ENCODE measurements at places on chromosomes 2 and 18.

- no peak for DNase-seq
These were observed 700.1 kb upstream of the CHAC2 start for GRCh38 chr2:53067533-53067932.

DNA sequence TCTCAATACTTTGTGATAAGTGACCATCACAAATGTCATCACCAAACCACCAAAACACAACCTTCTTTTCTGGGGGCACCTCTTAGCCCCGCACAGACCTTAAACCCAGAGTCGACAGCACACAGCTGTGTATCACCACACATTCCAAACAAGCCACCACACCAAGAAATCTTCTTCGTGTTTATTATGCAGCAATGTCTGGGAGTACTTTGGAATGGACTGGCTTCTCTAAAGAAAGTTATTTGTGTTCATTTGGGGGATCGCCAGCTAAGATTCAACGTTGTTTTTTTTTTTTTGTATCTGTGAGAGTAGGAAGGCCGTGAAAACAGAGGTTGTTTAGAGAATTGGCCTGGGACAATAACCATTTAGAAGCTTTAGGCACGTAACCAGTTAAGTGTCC, 1.1 kb upstream of the MTA3 start:
- DNase-seq: no peak

DNA sequence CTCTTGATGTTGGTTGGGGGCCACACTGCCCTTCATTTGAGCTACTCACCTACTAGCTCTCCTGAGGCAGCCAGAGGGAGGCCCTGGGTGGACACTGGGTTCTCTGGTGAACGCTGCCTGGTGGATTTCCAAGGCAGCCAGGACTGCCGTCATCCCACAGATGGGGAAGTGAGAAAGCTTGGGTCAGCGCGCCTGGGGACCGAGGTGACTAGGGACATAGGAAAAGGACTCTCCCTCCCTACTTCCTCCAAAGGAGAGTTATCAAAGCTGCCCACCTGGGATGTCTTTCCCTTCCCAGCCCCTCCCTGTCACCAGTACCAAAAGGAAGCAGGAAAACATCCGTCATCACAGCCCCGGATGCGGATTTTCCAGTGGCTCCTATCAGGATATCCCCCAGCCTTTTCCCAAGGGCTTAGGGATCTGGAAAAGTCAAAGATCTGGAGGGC, 3.8 kb upstream of the SEMA4C start:
- peak; percentile 36 for DNase-seq

GRCh38 chr2:179636995-179637394, 224.4 kb downstream of the ZNF385B start:
- no peak for DNase-seq

DNA sequence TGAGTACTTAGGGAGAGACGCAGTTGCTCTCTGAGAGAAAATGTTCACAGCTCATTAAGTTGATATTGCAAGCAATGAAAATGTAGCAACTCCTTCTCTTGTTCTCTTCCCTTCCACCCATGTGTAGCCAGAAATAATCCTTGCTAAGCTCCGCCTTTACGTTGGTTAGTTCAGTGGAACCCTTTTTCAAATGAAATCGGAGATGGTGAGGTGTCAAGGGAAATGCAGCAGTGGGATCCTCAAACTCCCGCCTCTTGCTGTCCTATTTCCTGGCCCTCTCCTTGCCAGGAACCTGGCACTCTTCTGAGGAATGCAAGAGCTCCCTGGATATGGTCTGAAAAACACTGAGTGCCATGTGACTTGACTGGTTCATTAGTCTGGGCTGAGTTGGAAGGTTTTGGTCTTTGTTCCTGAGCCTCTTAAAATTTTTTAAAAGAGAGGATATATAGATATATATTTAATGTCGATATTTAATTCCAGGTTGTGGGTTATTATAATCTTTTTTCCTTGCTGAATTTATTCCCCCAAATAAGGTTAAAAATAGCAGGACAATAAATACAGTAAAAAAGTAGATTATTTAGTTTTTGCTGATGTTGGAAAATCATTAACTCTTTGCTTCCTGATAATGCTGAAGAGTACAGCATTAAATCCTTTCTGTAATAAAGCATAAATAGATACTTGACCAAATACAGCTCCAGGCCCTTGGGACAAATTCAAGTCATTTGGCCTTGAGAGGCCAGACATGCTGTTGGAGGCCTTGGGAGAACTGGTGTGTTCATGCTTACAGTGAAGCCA, 116.2 kb downstream of the EML6 start:
- no peak for DNase-seq

DNA sequence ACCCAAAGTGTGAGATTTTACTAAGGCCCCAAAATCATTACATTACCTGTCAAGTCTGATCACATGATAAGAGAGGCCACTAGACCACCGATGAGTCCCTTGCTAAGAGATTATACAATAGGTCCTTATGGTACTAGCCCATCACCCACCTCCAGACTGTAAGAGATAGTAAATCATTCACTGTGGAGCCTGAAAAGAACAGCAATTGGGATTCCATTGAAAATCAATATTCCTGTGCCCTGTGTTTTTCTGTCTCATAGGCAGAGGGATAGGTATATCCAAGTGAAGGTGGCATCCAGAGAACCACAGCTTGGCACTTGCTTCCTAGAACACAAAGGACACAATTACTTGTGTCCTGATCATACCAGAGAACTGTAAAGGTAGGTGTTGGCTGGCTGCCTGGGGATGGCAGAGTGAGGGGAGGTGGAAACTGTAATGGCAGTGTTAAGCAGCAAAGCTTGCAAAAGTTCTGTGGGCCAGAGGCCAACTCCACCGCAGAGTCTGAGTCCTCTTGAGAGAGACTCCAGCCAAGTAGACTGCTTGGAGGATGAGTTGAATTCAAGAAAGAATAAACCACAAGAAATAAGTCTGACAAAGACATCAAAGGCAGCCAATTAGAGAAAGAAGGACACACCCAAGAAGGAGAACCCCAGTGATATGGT, 102.0 kb upstream of the PIEZO2 start:
- no peak for DNase-seq

DNA sequence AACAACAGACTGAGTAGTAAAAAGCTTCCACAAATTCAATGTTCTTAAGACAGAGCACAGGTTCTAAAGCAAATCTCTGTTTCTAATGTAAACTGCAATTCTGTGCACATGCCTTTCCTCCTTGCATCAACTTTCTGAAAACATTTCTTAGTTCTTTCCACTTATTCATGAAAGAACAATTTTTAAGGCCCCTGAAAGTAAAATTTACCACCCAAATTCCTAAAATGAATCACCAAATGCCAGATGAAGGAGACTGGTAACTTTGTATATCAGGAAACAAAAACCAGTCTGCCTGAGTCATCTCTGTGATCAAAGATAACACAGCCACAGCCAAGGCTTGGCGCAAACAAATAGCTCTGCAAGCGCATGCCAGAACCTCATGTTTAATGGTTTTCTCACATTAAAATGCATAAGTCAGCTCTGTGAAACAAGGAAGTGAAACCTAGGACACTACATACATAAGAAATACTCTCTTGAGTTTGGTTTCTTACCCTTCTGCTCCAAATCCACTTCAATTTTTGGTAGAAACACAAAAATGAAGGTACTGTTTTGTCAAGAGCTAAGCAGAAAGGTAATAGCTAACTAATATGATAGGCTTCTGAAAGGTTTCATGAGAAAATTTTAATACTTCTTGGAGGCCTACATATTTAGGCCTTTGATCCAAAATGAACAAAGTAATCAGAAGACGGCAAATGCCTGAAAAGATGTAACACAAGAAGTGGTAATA, 169.4 kb downstream of the THADA start:
- DNase-seq: no peak

- no peak for DNase-seq
These were observed 257.5 kb upstream of the FN1 start for GRCh38 chr2:215693193-215693998.

DNA sequence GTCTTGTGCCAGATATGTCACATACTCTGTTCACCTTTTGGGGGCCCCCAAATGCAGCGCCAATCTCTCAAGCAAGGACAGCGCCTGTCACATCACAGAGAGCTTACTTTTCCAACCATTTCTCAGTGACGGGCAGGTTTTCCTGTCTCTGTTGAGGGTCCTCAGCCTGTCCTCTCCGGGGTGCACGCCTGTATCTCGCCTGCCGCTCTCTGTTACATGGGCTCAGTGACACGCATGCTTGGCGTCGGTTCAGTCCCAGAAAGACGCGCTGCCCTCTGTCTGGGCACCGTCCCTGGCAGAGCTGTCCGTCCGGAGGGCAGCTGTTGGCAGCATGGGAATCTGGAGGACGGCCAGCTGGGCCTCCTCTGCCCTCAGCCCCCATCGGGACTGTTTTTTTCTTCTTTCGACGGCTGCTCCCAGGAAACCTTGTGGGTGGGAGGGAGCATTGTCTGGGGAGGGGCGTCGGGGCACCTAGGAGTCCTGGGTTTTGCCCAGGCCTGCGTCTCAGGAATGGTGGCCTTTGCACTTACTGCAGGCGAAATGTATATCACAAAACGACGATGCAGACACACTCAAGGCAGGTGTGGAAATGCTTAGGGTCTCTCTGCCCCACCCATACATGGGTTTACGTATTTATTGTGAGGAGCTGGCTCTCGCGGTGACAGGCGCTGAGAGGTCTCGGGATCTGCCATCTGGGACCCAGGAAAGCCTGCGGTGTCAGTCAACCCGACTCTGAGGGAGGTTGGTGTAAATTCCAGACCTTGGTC, 30.9 kb downstream of the RTP5 start:
- DNase-seq: no peak

DNA sequence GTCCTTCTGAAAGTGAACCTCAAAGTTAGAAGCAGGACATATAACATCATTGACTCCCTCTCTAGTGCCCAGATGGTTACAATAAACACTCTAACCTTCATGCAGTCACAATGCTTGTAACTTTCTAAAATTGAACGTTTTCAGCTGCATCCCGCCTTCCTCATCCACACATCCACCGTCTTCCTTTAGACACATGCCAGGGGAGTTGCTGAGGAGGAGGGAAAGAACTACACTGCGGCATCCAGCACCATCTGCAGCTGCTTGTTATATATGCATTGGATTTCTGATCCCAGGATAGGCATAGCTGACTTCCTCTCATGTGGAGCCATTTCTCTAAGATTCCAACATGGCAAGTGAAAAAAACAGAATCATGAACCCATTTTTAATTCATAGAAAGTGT, 96.8 kb downstream of the FBXO15 start:
- no peak for DNase-seq

DNA sequence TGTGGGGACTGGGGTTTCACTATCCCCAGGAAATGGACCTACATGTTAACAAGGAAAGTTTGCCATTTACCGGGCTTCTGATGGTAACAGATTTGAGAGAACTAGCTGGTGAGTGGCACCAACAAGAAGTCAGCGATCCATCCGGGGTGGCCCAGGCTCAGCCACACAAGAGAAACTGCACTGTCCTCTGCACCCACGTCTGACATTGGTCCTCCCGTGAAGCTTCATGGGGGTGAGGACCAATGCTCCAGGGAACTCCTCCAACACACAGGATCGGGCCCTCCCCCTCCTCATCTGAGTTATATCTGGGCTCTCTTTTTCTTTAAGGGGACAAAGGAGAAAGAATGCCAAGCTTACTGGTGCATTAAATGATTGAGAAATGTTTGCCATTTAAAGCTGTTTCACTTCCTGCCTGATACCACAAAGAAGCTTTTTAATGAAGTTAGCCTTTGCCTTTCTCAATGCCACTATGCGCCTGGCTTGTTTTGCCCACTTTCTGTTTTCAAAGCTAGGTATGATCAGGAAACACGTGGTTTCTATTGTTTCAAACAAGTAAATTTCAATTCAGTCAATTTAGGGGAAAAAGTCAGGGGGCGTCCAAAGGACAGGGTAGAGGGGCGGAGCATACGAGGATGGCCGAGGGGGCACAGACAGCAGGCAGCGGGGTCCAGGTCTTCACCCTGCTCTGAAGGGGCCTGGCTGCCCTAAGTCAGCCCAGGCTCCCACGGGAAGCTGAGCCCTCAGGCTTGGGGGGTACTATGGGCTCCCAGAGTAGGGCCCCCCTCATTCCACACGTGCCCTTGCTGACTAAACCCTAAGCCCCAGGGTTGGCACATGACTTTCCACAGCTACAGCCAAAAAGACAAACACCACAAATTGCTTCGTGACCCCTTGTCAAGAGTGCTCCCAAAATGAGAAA, 204.0 kb upstream of the ID2 start:
- DNase-seq: no peak

- DNase-seq: no peak
These were observed 15.5 kb downstream of the NCK2 start for GRCh38 chr2:105760191-105760590.

- DNase-seq: no peak
These were observed 90.6 kb upstream of the EFEMP1 start for GRCh38 chr2:56014046-56014730.

- DNase-seq: no peak
These were observed 427.3 kb downstream of the DCDC2C start for GRCh38 chr2:4130651-4131050.

GRCh38 chr18:28485918-28486317, 309.0 kb upstream of the CDH2 start:
- DNase-seq: no peak

DNA sequence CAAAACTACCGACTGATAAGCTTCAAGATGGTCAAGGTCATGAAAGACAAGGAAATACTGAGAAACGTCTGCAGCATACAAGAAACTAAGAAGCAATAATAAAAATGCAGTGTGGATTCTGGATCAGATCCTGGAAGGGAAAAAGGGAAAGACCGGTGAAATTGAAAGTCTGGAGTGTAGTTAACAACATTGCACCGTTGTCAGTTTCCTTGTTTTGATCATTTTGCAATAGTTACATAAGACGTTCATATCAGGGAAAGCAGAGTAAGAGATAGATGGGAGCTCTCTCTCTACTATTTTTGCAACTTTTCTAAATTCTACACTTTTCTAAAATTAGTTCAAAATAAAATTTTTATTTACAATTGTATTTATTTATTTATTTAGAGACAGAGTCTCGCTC, 15.0 kb upstream of the ZNF407 start:
- no peak for DNase-seq

GRCh38 chr2:176136374-176137251, 7.1 kb downstream of the HOXD8 start:
- peak; percentile 74 for DNase-seq

DNA sequence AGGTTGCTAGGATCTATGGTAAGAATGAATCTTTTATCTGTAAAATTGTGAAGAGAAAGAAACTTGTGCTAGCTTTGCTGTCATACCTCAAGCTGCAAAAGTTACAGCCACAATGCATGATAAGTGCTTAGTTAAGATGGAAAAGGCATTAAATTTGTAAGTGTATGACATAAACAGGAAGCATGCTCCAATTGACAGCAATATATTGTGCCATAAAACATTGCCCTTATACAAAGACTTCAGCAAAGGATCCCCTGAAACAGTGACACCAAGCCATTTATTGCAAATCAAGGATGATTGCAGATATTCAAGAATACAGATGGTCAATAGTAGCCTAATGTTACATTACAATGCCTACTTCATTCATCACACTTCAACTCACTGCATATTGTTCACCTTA, 283.1 kb downstream of the CPS1 start:
- no peak for DNase-seq

GRCh38 chr18:21897811-21898210, 157.2 kb downstream of the MIB1 start:
- DNase-seq: no peak

DNA sequence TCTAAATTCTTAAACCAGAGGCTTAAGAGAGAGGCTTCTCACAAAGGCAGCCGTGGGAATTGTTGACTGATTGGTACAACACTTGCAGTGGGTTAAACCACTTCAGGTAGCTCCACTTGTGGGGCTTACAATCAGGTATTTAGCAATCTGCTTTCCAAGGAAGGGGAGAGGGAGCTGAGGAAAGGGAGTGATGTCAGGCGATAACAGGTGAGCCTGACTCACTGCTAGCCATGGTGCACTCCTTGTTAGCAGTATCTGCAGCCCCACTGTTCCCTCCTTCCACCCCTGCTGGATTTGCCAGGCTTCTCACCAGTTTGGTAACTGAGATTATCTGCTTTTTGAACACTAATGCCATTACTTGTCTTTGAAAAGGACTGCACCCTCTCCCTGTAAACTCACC, 1056.7 kb upstream of the FANCL start:
- no peak for DNase-seq
